ENCODE measurements at places on chromosomes 16 and 17. TPM values are rescaled to one million over a fixed set of nuclear protein-coding genes. Genes with fewer than 3 reads are reported as not detected.
A peak's percentile ranks its signal among the peaks of the same experiment; 100 is the strongest.

GRCh38 chr17:47611372-47612350 lies 38.1 kb upstream of the KPNB1 start:
- DNase-seq: no peak

DNA sequence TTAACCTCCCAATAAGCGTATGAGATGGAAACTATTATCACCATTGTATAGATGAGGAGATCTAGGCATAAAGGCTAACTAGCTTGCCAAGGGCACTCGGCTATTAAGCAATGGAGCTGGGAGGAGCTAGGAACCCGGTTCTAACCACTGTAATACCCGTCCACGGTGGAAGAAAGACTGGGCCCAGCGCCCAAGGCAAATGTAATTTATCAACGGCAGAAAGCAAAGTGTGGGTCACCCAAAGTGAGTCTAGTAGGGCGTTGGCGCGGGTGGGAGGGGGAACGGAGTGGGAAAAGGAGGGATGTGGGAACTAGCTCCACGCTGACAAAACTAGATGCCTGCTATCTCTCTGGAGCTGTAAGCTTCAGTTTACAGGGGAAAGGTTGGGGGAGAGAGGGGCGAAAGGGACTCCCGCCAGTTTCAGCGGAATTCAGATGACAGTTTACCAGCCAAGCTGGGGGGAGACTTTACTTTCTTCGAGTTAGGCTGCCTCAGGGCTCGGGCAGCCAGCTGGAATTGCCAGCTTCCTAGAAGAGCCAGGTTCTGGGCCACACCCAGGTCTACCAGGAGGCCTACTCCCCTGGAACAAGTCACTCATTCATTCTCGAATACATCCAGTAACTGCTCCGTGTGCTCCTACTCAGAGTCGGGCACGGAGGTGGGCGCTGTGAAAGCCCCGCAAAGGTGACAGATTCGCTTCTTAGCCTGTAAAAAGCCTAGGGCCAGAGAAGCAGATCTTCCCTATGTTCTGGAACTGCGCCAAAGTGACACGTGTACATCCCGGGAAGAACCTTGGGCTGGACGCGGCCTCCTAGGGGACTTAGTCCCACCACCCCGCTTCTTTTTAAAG lies 837 bp downstream of the LRRC59 start:
- peak; percentile 62 for DNase-seq

DNA sequence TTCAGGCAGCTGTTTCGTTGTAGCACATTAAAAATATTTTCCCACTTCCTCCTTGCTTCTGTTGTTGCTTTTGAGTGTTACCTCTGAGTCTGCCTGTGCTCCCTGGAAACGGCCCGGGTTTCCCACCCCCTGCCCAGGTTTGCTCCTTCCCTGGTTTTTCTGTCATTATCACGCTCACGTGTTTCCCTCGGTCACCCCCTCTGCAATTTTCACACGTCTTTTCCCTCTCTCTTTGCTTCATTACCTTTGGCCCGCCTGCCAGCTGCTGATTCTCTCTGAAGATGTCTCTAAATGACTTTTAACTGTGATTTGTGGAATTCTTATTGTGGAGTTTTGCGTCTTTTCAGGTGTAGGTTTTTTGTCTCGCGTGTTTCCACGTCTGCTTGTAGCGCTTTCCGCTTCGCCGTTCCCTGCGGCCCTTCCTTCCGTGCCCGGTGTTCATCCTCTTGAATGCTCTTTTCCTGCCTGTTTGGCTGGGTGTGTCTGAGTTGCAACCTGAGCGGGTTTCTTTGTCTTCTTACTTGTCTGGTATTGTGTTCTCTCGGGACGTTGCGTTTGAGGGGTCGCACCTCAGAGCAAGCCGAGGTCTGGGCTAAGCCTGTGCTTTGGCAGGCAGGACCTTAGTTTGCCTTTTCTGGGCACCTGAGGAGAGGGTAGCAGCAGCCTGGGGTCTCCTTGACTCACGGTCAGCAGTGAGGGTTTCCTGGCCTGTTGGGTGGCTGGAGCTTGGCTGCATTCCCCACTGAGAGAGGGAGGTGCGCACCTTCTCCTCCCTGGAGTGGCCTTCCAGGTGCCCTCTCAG lies 96.3 kb upstream of the ZNF750 start:
- no peak for DNase-seq

DNA sequence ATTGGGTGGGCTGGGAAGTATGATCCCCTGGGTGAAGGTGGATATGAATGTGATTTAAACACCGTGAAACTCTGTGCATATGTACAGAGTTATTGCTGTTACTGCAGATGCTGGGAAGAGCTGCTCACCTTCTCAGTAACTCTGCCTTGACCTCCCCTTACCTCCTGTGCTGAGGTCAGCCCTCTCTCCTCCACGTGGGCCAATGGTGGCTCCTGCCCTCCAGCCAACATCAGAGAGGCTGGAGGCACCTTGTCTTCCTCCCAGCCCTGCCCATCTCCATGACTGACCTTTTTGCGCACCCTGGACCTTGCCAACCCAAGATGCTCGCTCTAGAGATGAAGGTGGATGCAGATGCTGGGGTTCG lies 387 bp upstream of the ASB16 start:
- no peak for DNase-seq

DNA sequence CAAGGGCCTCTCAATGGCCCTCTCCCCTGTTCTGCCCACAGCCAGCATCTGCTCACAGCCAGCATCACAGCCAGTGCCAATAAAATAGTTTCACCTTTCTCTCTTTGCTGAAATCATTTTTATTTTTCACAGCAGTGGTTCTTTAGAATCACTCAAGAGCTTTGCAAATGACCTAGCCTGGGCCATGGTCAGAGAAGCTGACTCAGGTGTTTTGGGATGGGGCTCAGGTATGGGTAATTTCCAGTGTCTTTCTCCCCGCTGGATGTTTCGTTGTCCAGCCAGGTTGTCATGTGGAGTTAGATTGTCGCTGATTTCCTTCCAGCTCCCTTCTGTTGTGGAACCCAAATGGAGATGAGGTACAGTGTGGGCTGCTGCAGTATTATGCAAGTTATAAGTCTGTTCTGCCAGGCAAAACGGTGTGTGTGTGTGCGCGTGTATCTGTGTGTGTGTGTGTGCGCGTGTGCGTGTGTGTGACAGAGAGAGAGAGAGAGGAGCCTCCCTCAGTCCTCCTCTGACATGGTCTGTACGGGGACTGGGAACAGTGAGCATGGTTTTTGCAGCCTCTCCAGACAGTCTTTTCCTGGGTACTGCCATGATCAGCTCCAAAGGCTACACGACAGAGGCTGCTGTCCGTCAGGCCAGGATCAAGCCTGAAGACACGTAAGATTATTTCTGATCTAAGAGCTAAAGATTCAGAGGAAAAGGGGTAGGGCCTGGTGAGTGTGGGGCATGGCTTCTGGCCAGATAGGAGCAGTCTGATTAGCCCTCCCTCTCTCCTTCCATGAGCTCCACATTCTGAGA lies 1.4 kb upstream of the PMP22 start:
- DNase-seq: no peak

DNA sequence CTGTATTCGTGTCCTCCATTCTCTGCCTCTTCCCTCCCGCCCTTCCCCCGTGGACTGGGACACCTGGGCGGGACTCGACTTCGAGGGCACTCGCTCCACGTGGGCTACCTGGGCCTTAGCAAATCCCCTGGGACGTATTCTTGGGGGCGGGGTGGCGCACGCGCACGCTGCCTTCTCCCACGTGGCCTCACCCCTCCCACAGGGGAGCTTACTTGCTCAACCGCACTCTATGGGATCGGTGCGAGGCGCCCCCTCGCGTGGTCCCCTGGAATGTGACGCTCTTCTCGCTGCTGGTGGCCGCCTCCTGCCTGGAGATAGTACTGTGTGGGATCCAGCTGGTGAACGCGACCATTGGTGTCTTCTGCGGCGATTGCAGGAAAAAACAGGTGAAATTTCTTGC lies 3.5 kb downstream of the VMO1 start:
- no peak for DNase-seq

DNA sequence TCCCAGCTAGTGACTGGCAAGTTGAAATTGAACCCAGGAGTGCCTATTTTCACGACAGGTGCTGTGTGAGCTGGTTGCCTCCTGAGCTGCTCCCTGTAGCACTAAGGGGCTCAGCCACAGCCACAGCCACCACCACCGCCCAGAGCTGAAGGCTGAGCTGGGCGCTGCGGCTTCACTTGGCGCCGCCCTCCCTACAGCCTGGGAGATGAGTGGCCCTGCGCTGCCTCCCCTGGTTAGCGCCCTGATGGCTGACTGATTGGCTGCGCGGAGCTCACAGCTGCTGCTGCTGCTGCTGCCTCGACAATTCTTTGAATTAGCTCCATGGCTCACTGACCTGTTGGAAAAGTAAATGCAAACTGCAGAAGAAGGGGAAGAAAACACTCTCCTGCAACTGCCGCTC lies 91.8 kb upstream of the TMEM132E start:
- DNase-seq: no peak

DNA sequence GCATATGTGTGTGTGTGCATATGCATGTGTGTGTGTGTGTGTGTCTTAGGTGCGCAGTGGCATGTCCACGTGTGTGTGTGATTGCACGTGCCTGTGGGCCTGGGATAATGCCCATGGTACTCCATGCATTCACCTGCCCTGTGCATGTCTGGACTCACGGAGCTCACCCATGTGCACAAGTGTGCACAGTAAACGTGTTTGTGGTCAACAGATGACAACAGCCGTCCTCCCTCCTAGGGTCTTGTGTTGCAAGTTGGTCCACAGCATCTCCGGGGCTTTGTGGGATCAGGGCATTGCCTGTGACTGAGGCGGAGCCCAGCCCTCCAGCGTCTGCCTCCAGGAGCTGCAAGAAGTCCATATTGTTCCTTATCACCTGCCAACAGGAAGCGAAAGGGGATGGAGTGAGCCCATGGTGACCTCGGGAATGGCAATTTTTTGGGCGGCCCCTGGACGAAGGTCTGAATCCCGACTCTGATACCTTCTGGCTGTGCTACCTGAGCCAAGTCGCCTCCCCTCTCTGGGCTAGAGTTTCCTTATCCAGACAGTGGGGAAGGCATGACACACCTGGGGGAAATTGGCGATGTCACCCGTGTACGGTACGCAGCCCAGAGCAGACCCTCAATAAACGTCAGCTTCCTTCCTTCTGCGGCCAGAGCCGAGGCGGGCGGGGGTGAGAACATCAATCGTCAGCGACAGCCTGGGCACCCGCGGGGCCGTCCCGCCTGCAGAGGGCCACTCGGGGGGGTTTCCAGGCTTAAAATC lies 47.6 kb downstream of the IL21R start:
- DNase-seq: no peak

DNA sequence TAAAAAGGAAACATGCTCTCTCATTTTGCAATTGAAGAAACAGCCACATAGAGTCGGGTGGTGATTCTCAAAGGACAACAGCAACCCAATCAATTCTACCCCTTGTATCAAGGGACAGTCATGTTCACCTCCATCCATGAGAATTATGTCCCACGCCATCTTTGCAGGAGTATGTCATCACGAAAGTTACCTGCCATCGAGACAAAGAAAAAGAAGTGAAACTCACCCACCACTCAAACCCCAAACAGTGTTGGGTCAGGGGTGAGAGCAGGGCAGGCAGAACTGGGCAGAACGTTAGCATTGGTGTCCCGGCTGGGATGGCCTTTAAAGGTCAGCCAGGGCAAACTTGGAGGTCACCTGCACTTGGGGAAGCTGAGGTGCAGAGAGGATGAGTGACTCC lies 24.2 kb upstream of the HNF1B start:
- no peak for DNase-seq

DNA sequence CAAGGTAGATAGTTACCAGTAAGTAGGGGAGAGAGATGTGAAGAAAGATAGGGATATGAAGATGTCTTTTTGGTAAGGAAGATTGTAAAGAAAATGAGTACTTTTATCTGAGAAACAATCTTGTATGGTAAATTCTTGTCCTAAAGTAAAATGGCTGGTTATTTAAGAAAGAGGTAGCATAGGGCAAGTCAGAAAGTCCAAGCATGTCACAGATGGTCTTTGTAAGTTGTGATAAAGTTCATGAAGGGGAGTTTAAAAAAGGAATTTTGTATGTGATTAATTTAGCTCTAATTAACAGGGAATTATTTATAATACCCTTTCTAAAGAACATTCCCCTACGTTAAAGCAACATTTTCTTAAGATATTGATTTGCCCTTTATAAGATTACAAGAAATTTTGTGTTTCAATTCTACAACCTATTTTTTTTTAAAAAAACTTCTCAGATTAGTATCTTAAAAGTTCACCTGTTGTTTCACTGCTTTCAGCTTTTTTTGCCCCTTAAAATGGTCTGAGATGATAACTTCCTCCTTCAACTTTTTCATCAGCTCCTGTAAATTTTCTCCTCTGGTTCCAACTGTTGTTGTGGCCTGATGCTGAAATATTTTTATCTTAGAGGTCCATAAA lies 16.2 kb upstream of the CPHXL start:
- peak; percentile 50 for DNase-seq

DNA sequence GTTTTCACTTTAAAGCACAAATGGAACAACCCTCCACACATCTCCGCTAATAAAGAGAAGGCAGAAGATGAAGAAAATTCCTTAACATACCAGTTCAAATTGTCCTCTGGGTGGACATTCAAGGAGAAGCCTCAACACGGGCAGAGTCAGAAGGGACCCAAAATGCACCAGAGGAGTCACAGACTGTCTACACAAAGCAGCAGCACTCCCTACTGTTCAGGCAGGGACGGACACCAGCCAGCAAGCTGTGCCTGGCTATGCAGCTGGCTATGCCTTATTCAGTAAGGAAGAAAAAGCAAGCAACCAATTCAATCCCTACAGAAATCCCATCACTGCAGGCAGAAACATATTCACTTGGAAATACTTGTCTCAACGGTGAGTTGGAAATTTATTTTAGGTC lies 8.1 kb downstream of the DNAJC7 start:
- peak; percentile 60 for DNase-seq

- DNase-seq: no peak
Observed at GRCh38 chr17:83153681-83154310, 74.4 kb downstream of the METRNL start.

- no peak for DNase-seq
Observed at GRCh38 chr16:11015607-11016006, 71.2 kb downstream of the CLEC16A start.

The CLDN6 gene
- not detected for total RNA-seq

The MAFG gene
- 10.9 TPM for total RNA-seq

The CIITA gene
- total RNA-seq: 96.5 TPM
